ENCODE measurements at places on chromosomes 3 and 15.

GRCh38 chr15:97748576-97748975 lies 211.9 kb upstream of the ARRDC4 start:
- no peak for DNase-seq

GRCh38 chr15:99993262-99993661 lies 260.0 kb upstream of the LYSMD4 start:
- no peak for DNase-seq

- no peak for DNase-seq
Observed at GRCh38 chr15:40340740-40341400, at the start of gene CCDC9B. Gene CCDC9B, minus strand, starts transcription at chr15:40340939. Its CDS starts 120 bp downstream, at chr15:40340819.

DNA sequence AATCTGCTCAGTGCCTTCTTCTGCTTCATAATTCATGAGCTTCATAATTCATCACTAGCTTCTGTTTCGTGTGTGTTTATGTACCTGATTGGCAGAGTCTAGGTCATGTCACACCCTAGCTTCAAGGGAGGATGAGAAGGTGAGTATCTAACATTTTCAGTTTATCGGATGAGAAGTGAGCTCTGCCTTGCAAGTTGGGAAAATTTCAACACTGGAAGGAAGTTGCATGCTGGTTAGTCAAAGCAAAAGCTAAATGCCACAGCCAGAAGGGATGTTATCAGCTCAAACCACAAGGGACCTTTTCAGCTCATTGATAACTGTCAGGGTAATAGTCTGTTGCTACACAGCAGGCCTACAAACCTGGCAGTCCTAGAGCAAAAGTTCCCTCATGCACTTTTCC lies 7.3 kb upstream of the TNFSF10 start:
- DNase-seq, result no peak

DNA sequence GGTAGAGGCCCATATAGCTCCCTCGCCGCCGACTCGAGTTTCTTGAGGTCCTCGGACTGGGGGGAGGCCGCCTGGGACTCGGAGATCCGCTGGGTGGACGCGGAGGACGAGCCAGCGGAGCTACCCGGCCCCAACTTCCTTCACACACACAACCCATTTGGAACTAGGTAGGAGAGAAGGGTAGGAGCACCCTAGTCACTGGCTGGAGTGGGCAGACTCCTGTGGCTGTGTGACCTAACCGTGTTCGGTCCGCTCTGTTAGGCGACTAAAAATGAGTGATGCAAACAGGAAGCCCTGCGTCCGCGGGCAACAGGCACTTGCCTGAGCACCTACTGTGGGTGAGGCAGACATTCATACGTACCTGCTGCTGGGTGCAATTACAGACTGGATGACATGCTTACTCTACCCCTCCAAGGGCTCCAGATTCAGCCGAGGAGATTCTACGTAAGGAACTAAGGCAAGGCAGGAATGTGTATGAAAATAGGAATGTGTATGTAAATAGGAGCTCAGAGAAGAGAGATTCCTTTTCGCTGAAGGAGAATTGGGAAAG lies 4.6 kb upstream of the SIN3A start:
- peak; percentile 71 for DNase-seq

GRCh38 chr15:58909616-58910015 lies 23.9 kb downstream of the SLTM start:
- DNase-seq, result no peak

Data from GM23338 (cell line).